Mucosa of gallbladder (tissue), 1 donor: ENCODE measurements at places on chromosomes 4 and X. TPM values are rescaled to one million over a fixed set of nuclear protein-coding genes. Genes with fewer than 3 reads are reported as not detected.

The ACOT9 gene
- 30.6 TPM for total RNA-seq

GRCh38 chrX:107603429-107604159, 24.7 kb upstream of the PRPS1 start:
- no peak for DNase-seq

The POU3F4 gene
- total RNA-seq = 0.52 TPM

GRCh38 chr4:121226362-121226761, 62.2 kb upstream of the TNIP3 start:
- peak; percentile 51 for DNase-seq

DNA sequence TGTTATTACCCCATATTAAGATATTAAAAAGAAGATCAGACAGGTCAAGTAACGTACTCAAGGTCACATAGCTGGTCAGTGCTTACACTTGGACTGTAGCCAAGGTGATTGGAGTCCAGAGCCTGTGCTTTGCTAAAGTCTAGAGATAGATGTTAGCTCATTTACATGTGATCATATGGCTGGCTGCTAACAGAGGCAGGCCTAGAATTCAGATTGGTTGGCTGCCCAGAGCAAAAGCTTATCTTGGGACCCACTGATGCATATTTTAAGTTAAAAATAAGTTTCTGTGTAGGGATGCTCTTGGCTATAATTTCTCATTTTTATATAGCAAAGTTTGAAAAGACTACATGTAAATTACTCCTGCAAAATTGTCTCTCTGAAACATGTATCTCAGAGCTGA, 18.1 kb upstream of the EXOC1L start:
- no peak for DNase-seq

- DNase-seq = no peak
Measured at GRCh38 chrX:118420462-118420861, 74.6 kb downstream of the WDR44 start.

The UNC5C gene
- total RNA-seq = 2.6 TPM

DNA sequence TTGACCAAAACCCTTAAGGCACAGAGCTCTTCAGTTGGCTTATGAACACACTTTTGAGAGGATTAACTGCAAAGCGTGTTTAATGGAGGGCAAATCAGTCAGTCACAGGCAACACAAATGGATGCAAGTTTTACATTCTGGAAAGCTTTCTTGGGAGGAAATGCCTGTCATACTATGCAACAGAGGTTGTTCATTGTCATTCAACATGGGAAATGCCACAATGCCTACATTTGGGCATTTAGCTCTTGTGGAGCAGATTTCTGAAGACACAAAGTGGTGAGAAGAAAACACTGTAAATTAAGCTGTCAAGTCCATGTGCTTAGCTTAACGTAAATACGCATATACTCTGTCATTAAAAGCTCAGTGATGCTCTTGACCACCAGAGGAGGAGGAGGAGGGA, 41.1 kb downstream of the CBLL2 start:
- no peak for DNase-seq

DNA sequence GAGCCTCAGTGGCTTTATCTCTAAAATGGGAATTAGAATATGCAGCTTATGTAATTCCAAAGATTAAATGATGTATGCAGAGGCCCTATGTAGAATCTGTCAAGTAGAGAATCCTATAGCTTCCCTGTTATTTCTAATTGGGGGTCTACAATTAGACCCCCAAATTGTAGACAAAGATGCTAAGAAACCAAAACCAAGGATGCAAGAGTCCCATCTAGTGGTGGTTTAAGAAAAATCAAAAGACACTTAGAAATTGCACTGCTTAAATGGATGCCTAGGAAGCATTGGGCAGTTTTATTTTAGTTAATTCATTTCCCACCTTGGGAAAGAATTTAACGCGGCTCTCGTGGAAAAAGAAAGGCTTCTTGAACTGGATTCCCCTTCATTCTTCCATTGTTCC, 115.2 kb downstream of the GABRA2 start:
- no peak for DNase-seq
